Common myeloid progenitor, CD34-positive (primary cell): ENCODE measurements at places on chromosomes 2 and 18.

- H3K4me1 ChIP-seq: peaks cover 19% of the 10 kb centered on the region
- H3K4me3 ChIP-seq: no peak overlapping the region
- no peak for DNase-seq
- H3K36me3 ChIP-seq: no peaks in the 10 kb centered on the region
- no peak overlapping the region for H3K27ac ChIP-seq
These were observed 27.2 kb upstream of the COBLL1 start for GRCh38 chr2:164868563-164869419.

GRCh38 chr2:190186238-190186637 lies 123.7 kb upstream of the MSTN start:
- H3K27ac ChIP-seq: no peak overlapping the region
- H3K27me3 ChIP-seq: no peaks in the 10 kb centered on the region
- H3K36me3 ChIP-seq: no peaks in the 10 kb centered on the region
- H3K4me3 ChIP-seq: no peak overlapping the region
- H3K4me1 ChIP-seq: peaks cover 18% of the 10 kb centered on the region
- no peak for DNase-seq

DNA sequence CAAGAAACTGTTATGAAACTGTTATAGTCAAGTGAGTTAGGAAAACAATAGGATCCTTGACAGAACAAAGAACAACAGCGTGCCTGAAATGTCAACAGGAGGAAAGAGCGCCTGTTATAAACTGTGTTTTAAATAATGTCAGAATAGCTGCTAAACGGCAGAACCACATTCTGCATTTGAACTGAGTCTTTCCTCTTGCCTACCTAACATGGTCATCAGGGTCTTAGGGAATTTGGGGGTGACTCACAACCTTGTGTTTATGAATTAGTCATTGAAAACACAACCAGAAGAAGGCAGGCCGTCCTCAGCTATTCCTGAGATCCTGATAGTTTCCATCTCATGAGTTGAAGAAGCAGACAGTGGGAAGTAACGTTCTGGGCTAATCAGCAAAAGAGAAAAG lies 222.0 kb upstream of the FN1 start:
- no peak overlapping the region for H3K27ac ChIP-seq
- no peaks in the 10 kb centered on the region for H3K27me3 ChIP-seq
- H3K4me1 ChIP-seq: no peaks in the 10 kb centered on the region
- no peak for DNase-seq

DNA sequence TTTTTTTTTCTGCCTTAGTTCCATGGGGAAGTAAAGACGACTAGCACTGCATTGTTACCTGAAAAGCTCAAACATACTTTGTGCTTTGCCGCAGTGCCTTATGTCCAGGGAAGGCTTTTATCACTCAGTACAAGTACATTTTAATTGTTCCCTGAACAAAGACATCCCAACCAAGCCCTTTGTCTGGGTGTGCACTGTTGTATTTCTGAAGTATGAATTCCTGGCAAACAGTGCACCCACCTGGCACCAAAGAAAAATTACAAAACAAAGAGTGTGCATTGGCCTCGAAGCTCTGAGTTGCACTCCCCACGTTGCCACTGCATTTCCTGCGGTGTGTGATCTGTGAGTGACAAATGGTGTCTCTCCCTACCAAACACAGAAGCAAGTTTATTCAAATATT lies 858.5 kb upstream of the PIK3C3 start:
- no peaks in the 10 kb centered on the region for H3K27me3 ChIP-seq
- no peak overlapping the region for H3K4me3 ChIP-seq
- H3K4me1 ChIP-seq: no peaks in the 10 kb centered on the region
- DNase-seq: no peak

DNA sequence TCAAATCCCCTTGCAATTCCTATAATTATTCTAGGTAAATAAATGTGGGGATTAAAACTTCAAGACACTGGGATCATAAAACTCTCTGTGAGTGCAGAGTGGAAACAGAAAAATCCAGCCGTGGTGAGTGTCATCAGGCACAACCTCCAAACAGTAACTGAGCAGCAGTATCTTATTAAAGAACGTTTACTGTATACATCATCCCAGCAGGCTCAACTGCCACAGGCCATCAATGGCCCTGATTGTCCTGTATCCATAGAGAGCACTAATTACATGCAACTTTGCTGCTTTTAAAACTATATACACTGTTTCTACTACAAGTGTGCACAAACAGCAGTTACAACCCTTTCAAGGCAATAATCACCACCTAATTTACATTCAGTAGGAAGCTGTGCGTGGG lies 23.9 kb downstream of the GAREM1 start:
- no peak for DNase-seq
- no peak overlapping the region for H3K27ac ChIP-seq
- H3K4me3 ChIP-seq: no peak overlapping the region
- no peaks in the 10 kb centered on the region for H3K4me1 ChIP-seq
- no peaks in the 10 kb centered on the region for H3K27me3 ChIP-seq
- H3K36me3 ChIP-seq: no peaks in the 10 kb centered on the region

GRCh38 chr18:13245481-13246000 lies 27.0 kb downstream of the LDLRAD4 start:
- no peak overlapping the region for H3K4me3 ChIP-seq
- no peak overlapping the region for H3K27ac ChIP-seq
- H3K27me3 ChIP-seq: no peaks in the 10 kb centered on the region
- H3K4me1 ChIP-seq: no peaks in the 10 kb centered on the region

DNA sequence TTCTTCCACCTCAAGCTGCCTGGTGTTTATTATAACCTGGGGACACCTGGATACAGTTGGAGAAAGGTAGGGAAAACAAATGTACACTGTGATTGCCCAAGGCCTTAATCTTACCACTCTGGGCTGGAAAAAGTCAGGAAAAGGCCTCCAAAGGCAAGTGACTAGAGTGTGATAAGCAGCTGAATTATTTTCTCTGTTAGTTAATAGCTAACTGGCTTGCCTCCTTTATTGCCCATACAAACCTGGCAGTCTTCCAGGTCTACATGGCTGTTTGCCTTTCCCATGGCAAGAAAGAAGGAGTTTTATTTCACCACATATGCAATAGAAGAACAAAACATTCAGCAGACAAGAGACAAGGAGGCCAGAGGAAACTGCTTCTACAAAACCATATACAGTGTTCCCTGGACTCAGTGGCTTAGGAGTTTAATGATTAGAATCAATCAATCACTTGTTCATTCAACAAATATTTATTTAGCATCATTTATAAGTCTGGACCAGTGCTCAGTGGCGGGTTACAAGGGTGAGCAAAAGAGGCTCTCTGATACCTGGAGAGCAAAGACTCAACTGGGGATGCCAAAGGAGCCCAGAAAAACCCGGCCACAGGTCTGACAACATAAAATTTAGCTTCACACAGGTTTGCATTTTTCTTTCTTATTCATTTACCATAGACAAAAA lies 27.5 kb upstream of the SUCLG1 start:
- no peaks in the 10 kb centered on the region for H3K4me1 ChIP-seq
- no peak overlapping the region for H3K27ac ChIP-seq
- no peak overlapping the region for H3K4me3 ChIP-seq
- no peaks in the 10 kb centered on the region for H3K36me3 ChIP-seq
- H3K27me3 ChIP-seq: no peaks in the 10 kb centered on the region

- H3K4me1 ChIP-seq: no peaks in the 10 kb centered on the region
- DNase-seq: no peak
- no peak overlapping the region for H3K4me3 ChIP-seq
These were observed 10.8 kb downstream of the GALNT1 start for GRCh38 chr18:35592298-35592697.

GRCh38 chr2:179770029-179770428 lies 91.4 kb downstream of the ZNF385B start:
- no peak for DNase-seq
- no peaks in the 10 kb centered on the region for H3K27me3 ChIP-seq
- no peaks in the 10 kb centered on the region for H3K4me1 ChIP-seq
- no peak overlapping the region for H3K4me3 ChIP-seq

DNA sequence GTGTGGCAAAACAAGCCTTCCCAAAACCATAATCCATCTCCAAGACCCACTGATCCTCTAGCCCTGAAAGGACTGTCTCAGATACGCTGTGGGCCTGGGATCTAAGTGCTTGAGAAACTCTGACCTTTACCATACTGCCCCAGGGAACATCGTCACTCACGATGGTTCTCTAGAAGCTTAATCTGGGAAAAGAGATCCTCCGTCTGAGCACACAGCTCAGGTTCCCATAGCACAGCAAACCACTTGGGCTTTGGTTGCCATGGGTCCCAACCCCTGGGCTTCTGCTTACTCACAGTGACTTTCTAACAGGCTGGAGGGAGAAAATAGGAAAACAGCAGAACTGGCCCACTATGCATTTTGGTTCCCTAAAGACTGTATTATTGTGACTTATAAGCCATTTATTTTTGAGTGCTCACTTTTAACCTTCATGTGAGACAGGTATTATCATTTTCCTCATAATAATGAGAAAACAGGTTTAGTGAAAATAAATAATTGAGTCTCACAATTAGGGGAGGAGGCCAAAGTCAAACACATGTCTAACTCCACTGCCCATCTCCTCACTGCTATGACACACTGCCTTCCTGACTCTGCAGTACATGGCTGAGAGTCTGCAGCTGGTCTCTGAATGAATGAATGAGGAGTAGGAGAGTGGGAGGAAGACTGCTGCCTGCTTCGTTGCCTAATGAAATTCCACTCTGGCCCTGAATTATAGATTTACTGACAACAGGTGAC lies 46.7 kb downstream of the REEP1 start:
- H3K27ac ChIP-seq: no peak overlapping the region
- DNase-seq: no peak
- H3K4me1 ChIP-seq: no peaks in the 10 kb centered on the region
- H3K27me3 ChIP-seq: peaks cover 5% of the 10 kb centered on the region

GRCh38 chr18:70622622-70623419 lies 334.0 kb downstream of the SOCS6 start:
- no peaks in the 10 kb centered on the region for H3K36me3 ChIP-seq
- H3K27ac ChIP-seq: no peak overlapping the region
- H3K4me3 ChIP-seq: no peak overlapping the region
- no peak for DNase-seq
- no peaks in the 10 kb centered on the region for H3K27me3 ChIP-seq
- H3K4me1 ChIP-seq: peaks cover 92% of the 10 kb centered on the region

DNA sequence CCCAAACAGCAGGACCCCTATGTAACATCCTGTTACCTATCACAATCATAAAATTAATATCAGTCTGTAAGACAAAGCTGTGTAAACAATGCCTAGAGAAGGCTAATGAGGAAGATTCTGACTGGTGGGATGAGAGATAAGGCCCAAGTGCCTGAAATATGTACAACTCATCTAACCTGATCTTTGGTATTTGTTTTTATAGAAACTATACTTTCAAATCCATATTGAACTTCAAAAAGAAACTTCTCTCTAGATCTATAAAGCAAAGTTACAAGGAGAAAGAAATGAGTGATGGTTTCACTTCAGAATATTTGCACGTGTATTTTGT lies 36.1 kb upstream of the ITGA4 start:
- H3K4me3 ChIP-seq: no peak overlapping the region
- H3K36me3 ChIP-seq: no peaks in the 10 kb centered on the region
- no peak for DNase-seq
- H3K27me3 ChIP-seq: no peaks in the 10 kb centered on the region

GRCh38 chr2:118980573-118980972 lies 38.6 kb downstream of the MARCO start:
- H3K4me1 ChIP-seq: no peaks in the 10 kb centered on the region
- peaks cover 24% of the 10 kb centered on the region for H3K27me3 ChIP-seq
- H3K27ac ChIP-seq: no peak overlapping the region
- no peak for DNase-seq

GRCh38 chr2:157918319-157918718 lies 42.2 kb upstream of the ACVR1 start:
- H3K4me3 ChIP-seq: no peak overlapping the region
- H3K36me3 ChIP-seq: no peaks in the 10 kb centered on the region
- H3K4me1 ChIP-seq: no peaks in the 10 kb centered on the region
- H3K27me3 ChIP-seq: no peaks in the 10 kb centered on the region
- no peak for DNase-seq
- no peak overlapping the region for H3K27ac ChIP-seq

DNA sequence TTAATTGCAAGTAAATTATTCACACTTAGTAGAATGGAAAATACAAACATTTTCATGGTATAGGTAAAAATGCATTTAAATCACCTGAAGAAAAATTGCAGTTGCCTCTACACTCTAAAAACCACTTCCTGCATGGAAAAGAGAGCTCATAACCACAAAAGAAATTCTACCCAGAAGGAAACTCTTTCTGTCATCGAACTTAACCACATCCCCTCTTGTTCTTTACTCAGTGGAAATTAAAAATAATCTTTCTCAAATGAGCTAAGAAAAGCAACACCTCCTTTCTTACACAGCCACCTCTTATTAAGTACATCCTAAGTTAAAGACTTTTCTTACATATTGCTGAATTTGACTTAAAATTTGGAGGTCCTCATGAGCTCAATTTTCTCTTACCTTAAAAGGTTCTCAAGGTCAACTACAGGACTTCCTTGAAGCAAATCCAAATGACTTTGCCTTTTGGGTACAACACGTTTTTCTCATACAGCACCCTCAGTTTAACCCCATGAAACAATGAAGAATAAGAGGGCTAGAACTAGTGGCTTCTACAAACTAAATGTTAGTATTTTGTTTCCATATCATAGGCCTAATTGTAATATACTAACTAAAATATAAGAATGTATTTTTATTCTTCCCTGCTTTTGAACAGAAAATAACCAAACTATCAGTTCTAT lies 109.1 kb upstream of the CRIM1 start:
- no peak overlapping the region for H3K27ac ChIP-seq
- peaks cover 16% of the 10 kb centered on the region for H3K4me1 ChIP-seq
- H3K27me3 ChIP-seq: no peaks in the 10 kb centered on the region
- H3K36me3 ChIP-seq: no peaks in the 10 kb centered on the region

DNA sequence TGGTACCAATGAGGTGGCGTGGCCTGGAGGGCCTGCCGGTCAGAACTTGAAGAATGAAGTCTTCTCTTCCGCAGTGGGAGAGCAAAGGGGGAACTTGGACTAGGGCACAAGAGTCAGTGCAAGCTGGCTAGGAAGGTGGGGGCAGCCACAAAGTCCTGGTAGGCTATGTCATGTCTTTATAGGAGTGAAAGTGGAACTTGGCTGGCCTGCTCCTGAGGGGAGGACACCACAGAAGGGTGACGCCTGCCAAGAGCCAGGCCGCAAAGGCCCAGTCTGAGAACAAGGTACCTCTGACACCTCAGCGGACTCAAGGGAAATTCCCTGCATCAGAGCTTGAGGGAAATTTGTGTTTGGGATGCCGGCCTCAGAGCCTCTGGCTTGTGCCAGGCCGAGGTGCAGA lies 32.2 kb upstream of the MAP3K20 start:
- no peaks in the 10 kb centered on the region for H3K27me3 ChIP-seq
- peak; percentile 8 for DNase-seq
- no peak overlapping the region for H3K27ac ChIP-seq
- no peak overlapping the region for H3K4me3 ChIP-seq
- no peaks in the 10 kb centered on the region for H3K4me1 ChIP-seq

DNA sequence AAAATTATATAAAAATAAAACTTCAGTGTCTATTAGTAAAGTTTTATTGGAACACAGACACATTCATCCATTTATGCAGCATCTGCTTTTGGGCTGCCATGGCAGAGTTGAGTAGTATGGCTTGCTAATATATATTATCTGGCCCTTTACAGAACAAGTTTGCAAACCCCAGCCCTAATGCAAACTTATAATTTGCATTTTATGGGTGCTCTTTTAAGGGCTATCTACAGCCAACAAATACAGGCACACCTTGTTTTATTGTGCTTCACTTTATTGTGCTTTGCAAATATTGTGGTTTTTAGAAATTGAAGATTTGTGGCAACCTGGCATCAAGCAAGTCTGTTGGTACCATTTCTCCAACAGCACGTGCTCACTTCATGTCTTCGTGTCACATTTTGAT lies 35.2 kb upstream of the DLX2 start:
- H3K4me3 ChIP-seq: no peak overlapping the region
- H3K36me3 ChIP-seq: no peaks in the 10 kb centered on the region
- H3K27ac ChIP-seq: no peak overlapping the region
- no peak for DNase-seq
- H3K4me1 ChIP-seq: no peaks in the 10 kb centered on the region
